HuH-7 (cell line): ENCODE measurements at places on chromosomes 11 and 22.

DNA sequence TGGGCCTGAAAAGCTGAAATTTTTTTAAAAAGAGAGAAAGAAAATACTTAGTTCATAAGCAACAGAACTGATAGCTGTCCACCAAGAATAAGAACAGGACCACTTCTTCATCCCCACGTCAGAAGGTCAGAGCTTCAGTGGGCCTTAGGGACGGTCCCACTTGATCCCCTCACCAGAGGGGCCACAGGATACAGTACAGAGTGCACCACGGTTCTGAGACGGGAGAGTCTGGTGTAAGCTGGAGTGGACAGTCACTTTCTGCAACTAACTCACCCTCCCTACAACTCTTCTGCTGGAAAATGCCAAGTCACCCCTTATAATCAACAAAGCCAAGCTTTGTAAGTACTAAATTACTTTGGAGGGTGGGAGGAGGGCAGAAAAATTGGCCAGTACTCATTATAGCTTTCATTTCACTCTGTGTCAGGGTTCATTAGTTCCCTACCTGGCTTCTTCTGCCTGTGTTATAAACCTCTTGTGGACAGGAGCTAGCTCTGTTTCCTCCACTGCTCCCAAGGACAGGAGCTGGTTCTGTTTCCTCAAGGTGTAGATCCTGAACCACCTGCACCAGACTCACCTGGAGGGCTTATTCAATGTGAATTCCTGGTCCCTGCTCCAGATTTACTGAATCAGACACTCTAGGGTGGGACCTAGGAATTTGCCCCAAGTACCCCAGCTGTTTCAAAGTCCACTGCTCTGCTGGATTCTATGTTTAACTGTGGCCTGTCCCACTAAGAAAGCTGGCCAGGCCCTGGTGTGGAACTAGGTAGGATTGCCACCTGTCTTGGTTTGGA is 39.6 kb downstream of the SCGB1A1 start:
- DNase-seq: no peak

DNA sequence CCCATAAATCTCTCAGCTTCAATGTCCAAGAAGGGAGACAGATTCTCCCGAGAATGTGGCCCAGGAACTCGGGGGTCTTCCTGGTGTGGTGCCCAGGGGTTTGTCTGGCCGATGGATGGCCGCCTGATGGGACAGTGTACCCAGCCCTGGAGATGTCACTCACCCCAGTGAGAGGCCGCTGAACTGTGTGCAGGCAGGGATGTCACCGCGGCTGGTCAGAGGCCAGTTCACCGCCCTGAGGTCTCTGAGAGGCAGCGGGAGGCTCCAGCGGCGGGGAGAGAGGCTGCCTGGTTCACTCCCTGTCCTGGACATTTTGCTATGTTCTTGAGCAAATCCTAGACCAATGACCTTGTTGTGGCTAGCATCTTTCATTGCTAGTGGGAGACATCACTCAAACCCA is 1349.5 kb downstream of the BRD1 start:
- no peak for DNase-seq

- DNase-seq: no peak
Measured at GRCh38 chr11:34395916-34396550, 38.2 kb upstream of the ABTB2 start.

GRCh38 chr11:35488117-35488516 is 37.3 kb downstream of the PAMR1 start:
- DNase-seq: no peak

DNA sequence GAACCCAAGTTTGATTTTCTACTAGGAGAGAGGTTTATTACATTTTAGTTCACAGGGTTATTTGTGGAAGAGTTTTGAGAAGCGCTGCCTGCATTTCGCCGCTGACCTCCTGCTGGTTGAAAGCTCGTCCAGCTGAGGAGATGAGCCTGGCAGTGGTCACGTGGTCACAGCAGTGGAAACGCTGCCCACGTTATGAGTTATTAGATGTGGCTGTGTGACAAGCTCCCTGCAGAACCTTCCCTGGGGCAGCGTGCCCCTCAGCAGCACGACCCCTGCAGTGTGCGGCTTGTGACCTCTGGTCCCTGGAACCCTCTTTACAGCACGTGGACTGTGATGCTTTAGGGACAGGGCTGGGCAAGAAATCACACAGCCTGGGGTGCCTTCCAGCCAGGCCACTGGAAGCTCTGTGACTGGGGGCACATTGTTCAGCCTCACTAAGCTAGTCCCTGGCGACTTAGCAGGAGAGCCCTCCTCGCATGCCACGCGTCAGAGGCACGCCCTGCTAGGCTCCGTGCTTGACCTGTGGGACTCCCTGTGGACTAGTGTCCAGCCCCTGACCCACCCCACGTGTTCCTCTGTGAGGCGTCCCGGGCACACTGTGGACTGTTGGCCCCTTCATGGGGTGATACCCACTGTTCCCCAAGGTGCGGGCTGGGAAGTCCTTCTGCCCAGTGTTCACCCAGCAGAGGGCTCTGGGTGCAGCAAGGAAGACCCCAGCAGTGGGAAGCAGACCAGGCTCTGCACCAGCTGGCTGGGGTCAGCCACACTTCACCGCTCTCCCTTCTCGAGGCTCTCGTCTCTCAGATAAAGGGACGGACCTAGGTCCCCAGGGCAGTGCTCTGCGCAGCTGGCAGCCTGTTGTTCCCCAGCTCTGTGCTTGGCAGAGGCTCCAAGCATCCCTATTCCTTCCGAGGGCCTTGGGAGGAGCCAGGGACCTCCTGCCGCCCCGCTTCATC is 349.5 kb downstream of the TBC1D22A start:
- no peak for DNase-seq

DNA sequence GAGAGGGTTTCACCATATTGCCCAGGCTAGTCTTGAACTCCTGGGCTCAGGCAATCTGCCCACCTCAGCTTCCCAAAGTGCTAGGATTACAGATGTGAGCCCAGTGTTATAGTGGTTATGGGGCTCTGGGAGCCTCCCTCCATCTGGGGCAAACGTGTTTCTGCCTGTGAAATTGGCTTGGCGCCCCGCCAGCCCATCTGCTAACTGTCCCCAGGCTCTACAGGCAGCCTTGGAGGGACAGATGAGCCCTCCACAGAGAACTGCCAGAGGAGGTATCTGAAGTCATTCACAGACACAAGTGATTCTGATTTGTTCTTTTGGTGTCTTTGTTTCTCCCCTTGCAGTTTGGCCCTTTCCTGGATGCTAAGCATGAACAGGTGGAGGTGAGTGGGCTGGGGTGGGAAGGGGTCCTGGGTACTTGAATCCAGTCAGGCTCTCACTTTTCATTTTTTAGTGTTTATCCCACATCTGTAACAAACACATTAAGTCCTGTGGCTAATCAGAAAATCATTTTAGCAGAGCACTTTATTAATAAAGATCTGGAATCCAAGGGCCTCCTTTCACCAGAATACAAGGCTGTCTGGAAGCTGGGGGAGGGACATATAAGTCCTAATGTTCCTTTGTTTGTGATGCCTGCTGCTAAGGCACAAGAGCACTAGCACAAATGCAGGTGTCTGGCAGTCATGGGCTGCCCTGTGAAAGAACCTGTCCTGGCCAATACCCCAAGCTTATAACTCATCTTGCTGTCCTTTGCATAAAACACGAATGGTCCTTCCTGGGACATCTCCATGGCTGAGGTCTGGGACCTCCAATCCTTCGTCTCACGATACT is 25.7 kb upstream of the CDC42EP2 start:
- no peak for DNase-seq

- DNase-seq: no peak
Measured at GRCh38 chr22:24046024-24046423, 34.9 kb downstream of the CABIN1 start.

GRCh38 chr11:2685051-2685450 is 14.7 kb downstream of the KCNQ1OT1 start:
- DNase-seq: no peak

- DNase-seq: no peak
Measured at GRCh38 chr22:50070366-50070765, 12.3 kb upstream of the TTLL8 start.

DNA sequence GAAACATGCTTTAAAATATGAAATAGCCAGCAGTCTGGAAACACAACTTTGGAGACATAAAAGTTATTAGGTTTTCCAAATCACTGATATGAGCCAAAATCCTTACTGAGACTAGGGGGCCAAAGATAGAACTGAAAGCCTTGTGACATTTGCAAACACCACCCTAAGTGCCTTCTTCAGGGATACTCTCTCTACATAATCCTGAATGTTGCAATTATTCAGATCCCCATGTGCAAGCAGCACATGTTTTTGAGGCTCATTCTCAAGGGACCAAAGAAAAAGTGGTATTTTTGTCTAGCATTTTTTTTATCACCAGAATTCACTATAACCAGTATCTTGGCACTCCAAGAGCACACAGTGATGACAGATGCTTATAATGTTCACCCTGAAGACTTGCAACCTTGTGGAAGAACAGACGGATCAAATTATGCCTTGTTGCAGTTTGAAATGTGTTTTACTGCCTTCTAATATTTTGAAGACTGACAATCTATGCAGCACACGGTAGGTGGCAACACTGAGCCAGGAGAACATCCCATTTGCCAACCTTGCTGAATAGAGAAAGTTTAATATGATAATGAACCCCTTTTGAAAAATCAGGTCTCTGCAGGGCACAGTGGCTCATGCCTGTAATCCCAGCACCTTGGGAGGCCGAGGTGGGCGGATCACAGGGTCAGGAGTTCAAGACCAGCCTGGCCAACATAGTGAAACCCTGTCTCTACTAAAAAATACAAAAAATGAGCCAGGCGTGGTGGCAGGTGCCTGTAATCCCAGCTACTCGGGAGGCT is 78.5 kb downstream of the PLEKHA7 start:
- DNase-seq: no peak

DNA sequence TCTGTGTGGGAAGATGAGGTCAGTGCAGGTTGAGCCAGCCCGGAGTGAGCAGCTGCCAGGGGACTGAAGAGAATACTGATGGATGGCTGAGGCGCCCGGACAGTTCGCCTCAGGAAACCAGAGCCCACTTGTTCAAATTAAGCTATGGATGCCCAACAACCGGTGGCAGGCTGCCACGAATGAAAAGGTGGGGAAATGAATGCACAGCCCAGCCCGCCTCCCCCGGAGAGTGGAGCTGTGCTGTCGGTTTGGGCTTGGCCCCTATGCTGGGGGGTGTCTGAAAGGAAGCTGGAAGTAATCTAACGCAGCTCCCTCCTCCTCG is 21.9 kb downstream of the HSPA8 start:
- DNase-seq: no peak

- DNase-seq: no peak
Measured at GRCh38 chr22:36162127-36163034, 1.8 kb upstream of the APOL3 start.

GRCh38 chr11:8686325-8686724 is 3.7 kb downstream of the RPL27A start:
- no peak for DNase-seq

DNA sequence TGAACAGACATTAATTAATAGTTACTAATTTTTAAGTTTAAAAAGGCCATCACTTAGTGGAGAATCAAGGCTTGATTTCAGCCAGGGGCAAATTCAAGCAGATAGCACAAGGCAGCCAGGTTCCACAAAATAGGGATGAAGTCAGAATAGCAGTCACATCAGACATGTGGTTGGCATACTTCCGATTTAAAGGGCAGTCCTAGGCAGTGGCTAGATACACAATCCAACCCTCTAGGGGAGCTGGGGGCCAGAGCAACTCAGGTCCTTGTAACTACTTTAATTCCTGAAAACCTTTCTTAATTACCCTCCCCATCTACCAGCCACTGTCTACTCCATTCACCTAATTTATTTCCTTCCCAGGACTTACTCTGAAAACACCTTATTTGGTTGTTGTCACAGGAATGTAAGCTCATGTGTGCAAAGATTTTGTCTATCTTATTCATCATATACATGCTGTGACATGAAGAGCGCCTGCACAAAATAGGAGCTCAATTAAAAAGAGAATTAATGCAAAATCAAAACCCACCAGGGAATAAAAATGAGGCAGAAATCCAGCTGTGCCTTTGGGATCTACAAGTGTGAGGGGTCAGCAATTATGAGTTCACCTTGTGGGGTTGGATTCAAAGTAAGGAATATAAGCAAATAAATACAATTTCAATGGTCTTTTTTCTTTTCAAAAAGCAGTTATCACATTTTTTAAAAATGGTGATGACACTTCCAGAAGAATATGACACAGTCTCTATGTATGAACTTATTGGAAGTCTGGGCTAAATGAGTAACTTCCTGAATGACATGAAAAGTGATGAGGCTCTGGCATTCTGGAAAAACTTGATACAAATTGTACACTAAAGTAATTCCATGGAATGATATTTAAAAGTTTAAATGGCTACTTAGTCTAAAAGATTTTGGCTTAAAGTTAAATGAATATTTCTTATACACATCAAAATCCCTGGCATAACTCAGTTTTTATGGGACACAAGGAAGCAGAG is 53.8 kb downstream of the COPB1 start:
- DNase-seq: no peak

GRCh38 chr22:49933236-49934159 is 15.1 kb downstream of the CRELD2 start:
- no peak for DNase-seq

GRCh38 chr22:38733329-38733723 is 22.5 kb downstream of the SUN2 start:
- peak; percentile 78 for DNase-seq

DNA sequence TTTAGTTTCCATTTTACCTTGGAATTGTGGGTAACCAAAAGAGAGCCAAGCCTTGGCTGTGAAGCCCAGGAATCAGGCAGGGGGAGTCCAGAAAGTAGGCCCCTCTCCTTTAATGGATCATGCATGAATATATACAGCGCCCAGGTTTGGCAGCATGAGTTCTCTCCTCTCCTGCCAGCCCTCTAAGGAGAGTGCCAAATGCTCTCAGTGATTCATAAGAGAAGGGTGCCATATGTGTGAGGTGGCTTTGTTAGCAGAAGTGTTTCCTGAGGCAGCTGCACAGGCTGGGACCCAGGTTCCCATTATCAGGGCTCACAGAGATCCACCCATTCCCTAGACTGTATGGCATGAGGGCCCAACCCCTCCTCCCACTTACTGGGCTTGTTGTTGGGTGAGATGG is 52.3 kb upstream of the SCUBE2 start:
- no peak for DNase-seq

DNA sequence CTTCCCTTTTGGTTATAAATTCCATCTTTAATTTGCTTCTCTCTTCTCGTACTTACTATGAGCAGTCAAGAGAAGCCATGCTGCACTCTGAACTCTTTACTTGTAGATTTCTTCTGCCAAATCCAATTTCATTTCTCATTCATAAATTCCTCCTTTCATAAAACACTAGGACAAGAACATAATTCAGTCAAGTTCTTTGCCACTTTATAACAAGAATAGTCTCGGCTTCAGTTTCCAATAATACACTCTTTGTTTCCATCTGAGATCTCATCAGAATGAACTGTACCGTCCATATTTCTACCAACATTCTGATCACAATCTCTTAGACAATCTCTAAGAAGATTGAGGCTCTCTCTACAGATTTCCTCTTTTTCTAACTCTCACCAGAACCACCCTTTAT is 25.1 kb downstream of the IZUMO1R start:
- no peak for DNase-seq

DNA sequence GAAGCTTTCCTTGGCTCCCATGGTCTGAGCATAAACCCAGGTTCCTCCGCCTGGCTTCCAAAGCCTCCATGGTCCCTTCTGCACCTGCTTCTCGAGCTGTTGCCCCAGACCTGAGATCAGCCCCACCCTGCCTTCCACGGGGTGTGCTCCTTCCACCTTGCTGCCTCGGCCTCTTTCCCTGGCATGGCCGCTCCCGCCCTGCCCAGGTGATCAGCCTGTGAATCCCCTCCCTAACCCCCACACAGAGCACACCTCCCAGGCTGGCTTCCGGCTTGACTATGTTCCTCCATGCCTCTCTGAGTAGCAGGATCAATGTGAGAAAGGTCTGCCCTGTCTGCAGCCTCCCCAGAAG is 2.7 kb upstream of the PPP6R3 start:
- DNase-seq: no peak

- no peak for DNase-seq
Measured at GRCh38 chr22:21861264-21861848, 6.1 kb downstream of the MAPK1 start.

- no peak for DNase-seq
Measured at GRCh38 chr11:69468221-69468620, 13.2 kb upstream of the LINC01488 start.
